ENCODE measurements at places on chromosomes 2 and 18.

DNA sequence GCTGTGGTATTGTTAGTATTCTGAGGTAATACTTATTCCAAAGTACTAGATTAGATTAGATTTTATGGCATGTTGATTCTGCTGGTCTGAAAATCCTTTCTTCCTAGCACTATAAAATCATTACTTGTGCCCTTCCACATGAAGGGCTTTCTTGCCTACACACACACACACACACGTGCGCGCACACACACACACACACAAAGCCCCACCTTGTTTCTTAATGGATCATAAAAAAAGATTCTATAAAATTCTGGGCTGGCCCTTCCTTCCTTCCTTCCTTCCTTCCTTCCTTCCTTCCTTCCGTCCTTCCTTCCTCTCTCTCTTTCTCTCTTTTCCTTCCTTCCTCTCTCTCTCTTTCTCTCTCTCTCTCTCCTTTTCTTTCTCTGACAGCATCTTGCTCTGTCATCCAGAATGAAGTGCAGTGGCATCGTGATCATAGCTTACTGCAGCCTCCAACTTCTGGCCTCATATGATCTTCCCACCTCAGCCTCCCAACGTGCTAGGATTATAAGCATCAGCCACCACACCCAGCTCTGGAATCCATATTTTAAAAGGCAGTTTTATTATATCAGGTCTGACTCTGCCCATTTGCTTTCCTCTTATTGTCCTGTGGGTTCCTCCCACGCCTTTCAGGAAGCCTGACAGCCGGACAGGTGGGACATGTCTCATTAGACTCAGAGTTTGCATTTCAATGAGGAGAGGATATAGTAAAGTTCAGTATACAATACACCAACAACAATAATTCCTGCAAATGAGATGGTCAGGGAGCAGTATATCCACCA, 321.1 kb downstream of the PIK3C3 start:
- no peaks in the 10 kb centered on the region for H3K36me3 ChIP-seq
- H3K4me3 ChIP-seq = no peak overlapping the region
- no peaks in the 10 kb centered on the region for H3K4me1 ChIP-seq
- no peaks in the 10 kb centered on the region for H3K27me3 ChIP-seq
- no peak overlapping the region for H3K27ac ChIP-seq

DNA sequence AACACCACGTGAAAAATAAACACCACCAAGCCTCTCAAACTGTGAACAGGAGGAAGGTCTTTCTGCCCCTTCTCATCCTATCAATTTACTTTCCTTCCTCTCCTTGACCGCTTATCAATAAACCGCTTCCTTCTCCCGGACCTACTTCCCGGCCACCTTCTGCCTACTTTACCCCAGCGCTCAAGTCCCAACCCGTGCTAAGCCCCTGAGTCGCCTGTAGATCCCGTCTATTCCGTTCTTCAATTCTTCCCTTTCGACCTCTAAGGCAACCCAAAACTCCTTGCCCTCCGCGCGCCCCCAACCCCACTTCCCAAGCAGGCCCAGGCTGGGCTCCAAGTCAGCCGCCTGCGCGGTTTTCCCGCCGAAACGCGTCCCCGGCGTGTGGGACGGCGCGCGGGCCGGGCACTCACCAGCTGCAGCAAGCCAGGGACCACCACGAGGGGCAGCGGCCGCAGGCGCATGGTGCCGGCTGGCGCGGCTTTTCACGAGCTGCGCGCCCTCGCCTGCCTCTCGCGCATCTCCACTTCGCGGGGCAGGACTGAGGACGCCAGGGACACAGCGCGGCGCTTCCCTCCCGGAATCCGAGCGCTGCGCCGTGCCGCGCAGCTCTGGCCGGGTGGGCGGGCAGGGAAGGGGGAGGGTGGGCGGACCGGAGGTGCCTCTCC, at the start of gene NXPH2:
Gene NXPH2 (minus strand): TSS at position 610 of the 665 bp plus-strand sequence. CDS start 149 bp downstream, at position 461.
- H3K27me3 ChIP-seq = peaks cover 14% of the 10 kb centered on the region
- H3K27ac ChIP-seq = no peak within 1 kb of the TSS
- peak within 1 kb of the TSS; percentile 9 for H3K4me3 ChIP-seq
- no peaks in the 10 kb centered on the region for H3K36me3 ChIP-seq
- H3K4me1 ChIP-seq = peaks cover 6% of the 10 kb centered on the region

DNA sequence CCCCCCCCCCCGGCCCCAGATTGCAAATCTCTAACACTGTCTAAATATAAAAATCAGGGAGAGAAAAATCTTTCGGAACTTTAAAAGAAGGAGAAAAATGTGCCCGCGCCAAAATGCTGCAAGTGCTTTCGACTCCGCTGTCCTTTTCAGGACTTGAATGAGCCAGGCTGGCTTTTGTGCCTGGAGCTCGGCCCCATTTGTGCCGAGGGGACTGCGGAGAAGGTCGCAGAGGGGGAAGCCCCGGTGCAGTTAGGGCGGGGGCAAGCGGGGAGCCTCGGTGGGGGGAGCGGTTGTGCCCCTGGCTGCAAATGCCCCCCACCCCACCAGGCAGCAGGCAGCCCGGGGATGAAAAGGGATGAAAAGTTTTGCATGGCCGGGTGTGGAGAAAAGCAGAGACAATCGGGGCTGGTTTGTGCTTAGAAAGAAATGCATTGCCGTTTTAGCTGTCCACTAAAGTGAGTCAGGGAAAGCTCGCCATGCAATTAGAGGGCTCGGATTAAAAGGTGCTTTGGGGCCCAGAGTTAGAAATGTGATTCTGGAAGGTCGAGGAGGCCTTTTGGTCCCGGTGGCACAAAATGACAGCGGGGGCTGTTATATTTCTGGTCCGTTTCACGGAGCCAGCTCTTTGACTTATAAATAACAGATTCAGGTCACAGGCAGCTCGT, 1.6 kb downstream of the INHBB start:
- peaks cover 44% of the 10 kb centered on the region for H3K27me3 ChIP-seq
- peak; percentile 54 for DNase-seq
- peaks cover 2% of the 10 kb centered on the region for H3K4me1 ChIP-seq
- H3K36me3 ChIP-seq = no peaks in the 10 kb centered on the region
- no peak overlapping the region for H3K4me3 ChIP-seq

GRCh38 chr2:77228391-77228790, 293.8 kb downstream of the LRRTM4 start:
- no peak overlapping the region for H3K27ac ChIP-seq
- H3K4me1 ChIP-seq = no peaks in the 10 kb centered on the region
- no peaks in the 10 kb centered on the region for H3K27me3 ChIP-seq
- no peaks in the 10 kb centered on the region for H3K36me3 ChIP-seq

GRCh38 chr2:158501301-158501700, 44.5 kb downstream of the PKP4 start:
- no peaks in the 10 kb centered on the region for H3K27me3 ChIP-seq
- no peak overlapping the region for H3K4me3 ChIP-seq
- H3K27ac ChIP-seq = no peak overlapping the region
- no peaks in the 10 kb centered on the region for H3K36me3 ChIP-seq
- DNase-seq = no peak

GRCh38 chr2:36535099-36535498, 62.9 kb downstream of the FEZ2 start:
- H3K27me3 ChIP-seq = no peaks in the 10 kb centered on the region
- no peak for DNase-seq
- no peak overlapping the region for H3K4me3 ChIP-seq
- H3K27ac ChIP-seq = no peak overlapping the region

DNA sequence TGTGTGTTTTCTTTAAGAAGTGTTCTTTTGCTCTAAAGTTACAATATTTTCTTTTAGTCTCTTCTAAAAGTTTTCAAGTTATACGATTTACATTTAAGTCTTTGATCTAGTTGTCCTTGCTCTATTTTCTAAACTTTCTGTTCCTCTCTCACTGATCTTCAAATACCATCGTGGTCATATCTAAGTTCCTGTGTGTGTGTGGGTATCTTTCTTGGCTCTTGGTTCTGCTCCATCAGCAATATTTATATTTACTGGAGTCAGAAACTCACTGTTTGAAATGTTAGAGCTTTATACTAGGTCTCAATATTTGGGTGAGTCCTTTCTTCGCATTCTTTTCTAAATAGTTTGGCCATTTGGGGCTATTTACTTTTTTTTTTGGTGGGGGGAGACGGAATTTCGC, 77.3 kb downstream of the COPS8 start:
- H3K27ac ChIP-seq = no peak overlapping the region
- no peaks in the 10 kb centered on the region for H3K4me1 ChIP-seq
- no peak overlapping the region for H3K4me3 ChIP-seq
- H3K36me3 ChIP-seq = no peaks in the 10 kb centered on the region
- DNase-seq = no peak
- H3K27me3 ChIP-seq = no peaks in the 10 kb centered on the region

DNA sequence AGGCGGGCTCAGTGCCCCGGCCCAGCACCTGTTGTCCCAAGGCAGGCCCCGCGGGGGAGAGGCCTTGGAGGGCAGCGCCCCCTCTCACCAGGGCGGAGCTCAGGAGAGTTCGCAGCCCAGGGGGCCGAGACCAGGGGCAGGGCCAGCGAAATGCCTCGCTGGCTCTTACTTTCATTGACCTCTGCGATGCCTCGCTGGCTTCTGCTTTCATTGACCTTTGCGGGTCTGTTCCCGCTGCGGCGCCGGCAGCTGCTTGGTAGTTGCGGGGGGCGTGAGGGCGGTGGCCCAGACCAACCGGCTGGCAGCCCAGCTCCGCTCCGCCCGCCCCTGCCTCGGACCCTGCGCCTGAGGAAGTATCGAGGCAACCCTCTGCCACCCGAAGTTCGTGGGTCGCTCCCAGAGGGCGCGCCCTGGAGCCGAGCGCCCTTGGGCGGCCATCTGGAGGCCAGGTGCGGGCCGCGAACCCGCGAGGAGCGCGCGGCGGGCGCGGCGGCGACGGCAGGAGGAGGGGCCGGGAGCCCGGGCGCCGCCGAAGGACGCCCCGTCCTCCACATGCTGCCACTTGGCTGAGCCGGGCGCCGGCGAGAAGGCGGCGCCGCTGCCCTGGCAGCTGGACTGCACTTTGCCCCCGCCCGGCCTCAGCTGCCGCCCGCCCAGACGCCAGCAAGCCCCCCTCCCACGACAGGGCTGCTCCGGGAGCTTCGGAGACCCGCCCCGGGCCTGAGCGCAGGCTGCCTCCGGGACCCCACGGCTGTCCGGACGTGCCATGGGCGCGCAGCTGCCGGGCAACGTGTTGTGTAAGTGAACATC, 118.0 kb upstream of the MSTN start:
- H3K27ac ChIP-seq = peak overlapping the region; percentile 89
- no peaks in the 10 kb centered on the region for H3K36me3 ChIP-seq
- peak overlapping the region; percentile 74 for H3K4me3 ChIP-seq
- H3K27me3 ChIP-seq = no peaks in the 10 kb centered on the region
- DNase-seq = peak; percentile 70
